ENCODE measurements at places on chromosomes 3 and 15. TPM values are rescaled to one million over a fixed set of nuclear protein-coding genes. Genes with fewer than 3 reads are reported as not detected.

GRCh38 chr15:66692391-66692790 lies 9.6 kb upstream of the SMAD6 start:
- DNase-seq = no peak
- H3K4me3 ChIP-seq = no peak overlapping the region
- no peaks in the 10 kb centered on the region for H3K36me3 ChIP-seq
- H3K27ac ChIP-seq = no peak overlapping the region
- no peaks in the 10 kb centered on the region for H3K4me1 ChIP-seq

GRCh38 chr3:191169566-191169965 lies 29.5 kb upstream of the OSTN start:
- H3K4me3 ChIP-seq = no peak overlapping the region
- no peak overlapping the region for H3K27ac ChIP-seq
- H3K27me3 ChIP-seq = no peaks in the 10 kb centered on the region
- no peak for DNase-seq
- no peaks in the 10 kb centered on the region for H3K36me3 ChIP-seq

DNA sequence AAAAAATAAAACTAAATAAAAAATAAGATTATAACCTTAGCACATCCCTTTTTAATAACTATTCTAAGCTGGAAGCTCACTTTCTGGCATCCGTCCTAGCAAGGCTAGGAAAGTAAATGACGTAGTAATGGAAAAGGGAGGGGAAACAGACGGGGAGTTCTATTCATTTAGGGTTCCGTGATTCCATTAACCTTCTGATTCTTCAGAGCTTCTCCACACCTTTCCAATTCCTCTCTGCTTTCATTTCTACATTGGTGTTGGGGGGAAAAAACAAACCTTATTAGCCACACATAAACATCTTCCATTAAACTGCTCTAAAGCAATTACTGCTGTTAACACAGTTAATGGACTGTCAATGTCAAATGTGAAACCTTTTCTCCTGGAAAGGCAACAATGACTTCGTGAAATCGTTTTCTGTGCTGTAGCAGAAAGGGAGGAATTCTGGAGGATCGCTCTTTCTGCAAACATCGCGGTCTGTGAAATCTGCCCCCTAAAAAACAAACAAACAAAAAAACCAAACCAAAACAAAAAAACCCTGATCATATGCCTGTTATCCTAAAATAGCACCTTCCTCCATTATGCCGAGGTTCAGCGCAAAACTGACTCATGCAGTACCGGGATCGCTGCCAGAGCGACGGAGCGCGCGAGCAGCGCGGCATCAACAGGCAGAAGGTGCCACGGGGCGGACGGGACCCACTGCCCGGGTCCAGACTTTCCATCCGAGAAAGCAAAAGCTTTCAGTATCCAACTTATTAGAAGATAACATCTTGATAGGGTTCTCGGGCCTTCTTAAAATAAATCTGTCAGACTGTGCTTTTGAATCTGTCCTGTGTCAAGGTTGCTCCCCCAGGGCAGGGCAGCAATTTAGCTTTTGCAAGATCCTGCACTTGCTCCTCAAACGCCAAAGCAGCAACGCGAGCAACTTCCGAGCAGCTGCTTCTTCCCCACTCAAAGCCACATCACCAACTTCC lies 156.2 kb downstream of the FGF12 start:
- H3K27ac ChIP-seq = no peak overlapping the region
- no peaks in the 10 kb centered on the region for H3K36me3 ChIP-seq
- no peak for DNase-seq
- H3K4me1 ChIP-seq = peaks cover 4% of the 10 kb centered on the region
- peak overlapping the region; percentile 49 for H3K4me3 ChIP-seq

DNA sequence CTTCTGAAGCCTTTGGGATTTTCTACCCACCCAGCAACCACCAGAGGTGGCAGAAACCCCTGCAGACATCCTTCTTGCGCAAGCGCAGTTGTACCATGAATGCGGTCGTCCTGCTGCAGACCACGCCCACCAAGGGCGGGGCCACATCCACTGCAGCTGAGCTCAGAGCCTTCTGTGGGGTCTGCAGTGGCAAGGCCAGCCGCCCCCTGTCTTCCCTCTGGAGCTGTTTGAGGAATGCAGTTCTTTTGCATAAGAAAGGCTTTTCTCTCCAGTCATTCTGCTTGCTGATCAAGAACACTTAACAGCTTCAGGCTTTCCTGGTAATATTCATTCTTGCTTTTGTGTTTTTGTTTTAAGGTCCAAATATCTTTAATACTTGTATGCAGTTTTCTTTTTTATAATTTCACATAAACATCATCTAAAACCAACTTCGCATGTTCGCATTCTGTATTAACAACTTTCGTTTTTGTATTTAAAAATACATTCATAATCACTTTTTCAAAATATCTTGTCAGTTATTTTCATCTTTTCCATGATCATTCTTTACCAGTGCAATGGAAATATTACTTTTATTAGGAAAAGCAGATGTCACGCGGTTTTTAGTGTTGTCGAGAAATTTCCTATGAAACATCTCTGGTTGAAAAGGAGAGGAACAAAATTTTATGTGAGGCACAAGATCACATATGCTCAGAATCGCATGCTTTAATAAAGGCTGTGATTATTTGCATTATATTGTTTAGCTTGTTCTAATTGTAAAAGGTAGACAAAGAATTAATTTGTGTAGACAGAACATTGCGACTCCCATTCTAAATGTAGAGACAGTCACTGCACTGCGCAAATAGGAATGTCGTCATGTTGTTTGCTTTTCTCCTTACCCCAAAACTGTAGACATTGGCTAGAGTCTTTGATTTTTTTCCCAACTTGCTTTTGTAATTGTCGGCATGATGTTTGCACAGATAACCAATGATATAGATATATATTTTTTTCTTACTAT lies 98.1 kb upstream of the SNRPN start:
- no peaks in the 10 kb centered on the region for H3K4me1 ChIP-seq
- no peaks in the 10 kb centered on the region for H3K36me3 ChIP-seq
- no peak overlapping the region for H3K4me3 ChIP-seq
- no peaks in the 10 kb centered on the region for H3K27me3 ChIP-seq
- DNase-seq = no peak

- no peak overlapping the region for H3K4me3 ChIP-seq
- H3K4me1 ChIP-seq = no peaks in the 10 kb centered on the region
- no peaks in the 10 kb centered on the region for H3K36me3 ChIP-seq
- H3K27me3 ChIP-seq = no peaks in the 10 kb centered on the region
- no peak overlapping the region for H3K27ac ChIP-seq
Measured at GRCh38 chr3:114847564-114847963, 299.5 kb downstream of the ZBTB20 start.

GRCh38 chr3:177124882-177125281 lies 72.4 kb downstream of the TBL1XR1 start:
- no peak overlapping the region for H3K4me3 ChIP-seq
- H3K4me1 ChIP-seq = peaks cover 11% of the 10 kb centered on the region
- H3K27ac ChIP-seq = no peak overlapping the region
- no peaks in the 10 kb centered on the region for H3K27me3 ChIP-seq
- H3K36me3 ChIP-seq = peaks cover 60% of the 10 kb centered on the region

DNA sequence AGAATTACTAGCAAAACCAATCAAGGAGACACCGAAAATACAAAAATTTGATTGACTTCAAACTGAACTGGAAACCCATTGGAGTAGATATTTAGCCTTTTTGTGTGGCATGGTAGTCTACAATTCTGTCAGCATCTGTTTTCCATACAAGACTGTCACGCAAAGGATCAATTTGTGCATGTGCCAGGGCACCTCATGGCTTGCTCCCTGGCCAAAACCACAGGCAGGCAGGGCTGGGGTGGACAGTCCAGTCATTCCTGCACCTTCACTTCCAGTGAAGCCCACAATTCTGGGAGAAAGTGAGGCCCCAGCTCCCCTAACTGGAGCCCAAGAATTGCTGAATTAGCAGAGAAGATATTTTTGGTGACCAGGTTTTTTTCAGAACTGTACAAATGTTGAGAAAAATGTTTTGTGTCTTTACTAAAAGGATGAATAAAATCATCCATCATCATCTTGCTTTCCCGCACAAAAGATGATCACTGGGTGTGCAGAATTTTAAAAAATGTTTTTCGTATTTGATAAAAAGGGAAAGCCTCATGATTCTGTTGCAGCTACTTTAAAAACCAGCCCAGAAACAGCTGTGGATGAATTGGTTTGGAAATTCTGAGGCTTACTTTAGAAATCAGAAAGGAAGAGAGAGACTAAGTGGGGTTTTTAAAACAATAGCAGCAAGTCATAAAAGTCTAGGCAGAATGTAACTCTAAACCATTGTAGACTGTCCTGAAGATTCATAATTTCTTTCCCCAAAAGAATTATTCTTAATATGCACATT lies 86.4 kb downstream of the PCCB start:
- H3K27me3 ChIP-seq = no peaks in the 10 kb centered on the region
- no peak for DNase-seq
- no peak overlapping the region for H3K4me3 ChIP-seq
- H3K36me3 ChIP-seq = 0 out of 2 replicates have a peak, but pooled peaks cover 6% of the 10 kb centered on the region
- H3K4me1 ChIP-seq = no peaks in the 10 kb centered on the region

GRCh38 chr3:158659454-158660237 lies 12.8 kb downstream of the LXN start:
- DNase-seq = peak; percentile 39
- no peak overlapping the region for H3K4me3 ChIP-seq
- no peaks in the 10 kb centered on the region for H3K4me1 ChIP-seq
- peaks cover 71% of the 10 kb centered on the region for H3K36me3 ChIP-seq

PXYLP1 gene
- total RNA-seq = 7.8 TPM

ADCY5 gene
- total RNA-seq = not detected

RLBP1 gene
- total RNA-seq = not detected

GOLGA6L7 gene
- total RNA-seq = not detected

Measured in PC-9 (cell line).